ENCODE measurements at places on chromosomes 13 and 19. TPM values are rescaled to one million over a fixed set of nuclear protein-coding genes. Genes with fewer than 3 reads are reported as not detected.

The RTBDN gene
- not detected for total RNA-seq

The SLC1A6 gene
- not detected for total RNA-seq

The PSG6 gene
- total RNA-seq: not detected

GRCh38 chr19:10706990-10707389, 5.8 kb downstream of the QTRT1 start:
- DNase-seq: no peak

- no peak for DNase-seq
Measured at GRCh38 chr13:96700657-96701056, 293.6 kb downstream of the OXGR1 start.

GRCh38 chr19:30076751-30077670, 135.0 kb downstream of the URI1 start:
- no peak for DNase-seq

GRCh38 chr13:42275098-42275471, 3.1 kb downstream of the AKAP11 start:
- DNase-seq: no peak
